Endodermal cell (in vitro differentiated cells): ENCODE measurements at places on chromosomes 7 and 10.

DNA sequence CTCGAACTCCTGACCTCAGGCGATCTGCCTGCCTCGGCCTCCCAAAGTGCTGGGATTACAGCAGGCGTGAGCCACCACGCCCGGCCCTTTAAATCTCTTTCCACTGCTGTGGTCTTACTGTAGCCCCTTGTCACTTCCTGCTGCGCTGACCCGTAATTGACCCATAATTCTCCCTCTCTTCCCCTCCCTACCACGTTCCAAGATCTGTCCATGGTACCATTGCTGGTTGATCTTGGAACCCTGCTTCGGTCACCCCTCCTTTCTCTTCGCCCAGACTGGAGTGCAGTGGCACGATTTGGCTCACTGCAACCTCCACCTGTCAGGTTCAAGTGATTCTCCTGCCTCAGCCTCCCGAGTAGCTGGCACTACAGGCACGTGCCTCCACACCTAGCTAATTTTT, 6.5 kb downstream of the POR start:
- no peak overlapping the region for H3K27ac ChIP-seq
- DNase-seq: no peak
- no peak overlapping the region for H3K4me3 ChIP-seq
- H3K4me1 ChIP-seq: no peaks in the 10 kb centered on the region

GRCh38 chr7:138515001-138515528, 55.0 kb downstream of the TRIM24 start:
- no peaks in the 10 kb centered on the region for H3K27me3 ChIP-seq
- no peak overlapping the region for H3K4me3 ChIP-seq
- no peaks in the 10 kb centered on the region for H3K4me1 ChIP-seq
- no peak overlapping the region for H3K27ac ChIP-seq
- no peak for DNase-seq
- peaks cover 97% of the 10 kb centered on the region for H3K36me3 ChIP-seq

DNA sequence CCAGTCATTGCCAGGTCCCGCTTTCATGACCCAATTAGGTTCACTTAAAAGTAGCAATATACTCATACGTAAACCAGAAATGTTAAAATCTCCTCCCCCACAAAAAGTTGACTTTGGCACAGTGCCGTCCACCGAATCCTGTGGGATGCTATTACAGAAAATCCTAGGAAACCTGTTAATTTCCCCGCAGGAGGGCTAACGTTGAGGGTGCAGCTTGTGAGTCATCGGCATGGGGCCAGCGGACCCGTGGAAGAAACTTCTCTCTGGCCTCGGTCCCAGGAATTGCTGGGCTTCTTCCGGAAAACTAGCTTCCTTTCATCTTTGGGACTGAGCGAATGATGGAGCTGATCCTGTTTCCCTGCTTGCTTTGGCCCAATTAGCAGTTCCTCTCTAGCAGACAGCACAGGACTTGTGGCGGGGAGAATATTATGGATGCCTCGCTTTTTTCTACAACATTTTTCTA, 13.5 kb downstream of the CRYGN start:
- no peak overlapping the region for H3K27ac ChIP-seq
- DNase-seq: no peak
- peaks cover 34% of the 10 kb centered on the region for H3K4me1 ChIP-seq
- H3K36me3 ChIP-seq: no peaks in the 10 kb centered on the region
- H3K27me3 ChIP-seq: no peaks in the 10 kb centered on the region
- no peak overlapping the region for H3K4me3 ChIP-seq

- peaks cover 3% of the 10 kb centered on the region for H3K4me1 ChIP-seq
- H3K27ac ChIP-seq: no peak overlapping the region
- no peaks in the 10 kb centered on the region for H3K36me3 ChIP-seq
- H3K27me3 ChIP-seq: no peaks in the 10 kb centered on the region
- DNase-seq: no peak
Observed at GRCh38 chr7:41887416-41887815, 184.5 kb upstream of the INHBA start.

- no peak for DNase-seq
- no peaks in the 10 kb centered on the region for H3K4me1 ChIP-seq
- no peak overlapping the region for H3K4me3 ChIP-seq
- peaks cover 7% of the 10 kb centered on the region for H3K36me3 ChIP-seq
- H3K27ac ChIP-seq: no peak overlapping the region
Observed at GRCh38 chr7:134813663-134814396, 34.4 kb downstream of the CALD1 start.

DNA sequence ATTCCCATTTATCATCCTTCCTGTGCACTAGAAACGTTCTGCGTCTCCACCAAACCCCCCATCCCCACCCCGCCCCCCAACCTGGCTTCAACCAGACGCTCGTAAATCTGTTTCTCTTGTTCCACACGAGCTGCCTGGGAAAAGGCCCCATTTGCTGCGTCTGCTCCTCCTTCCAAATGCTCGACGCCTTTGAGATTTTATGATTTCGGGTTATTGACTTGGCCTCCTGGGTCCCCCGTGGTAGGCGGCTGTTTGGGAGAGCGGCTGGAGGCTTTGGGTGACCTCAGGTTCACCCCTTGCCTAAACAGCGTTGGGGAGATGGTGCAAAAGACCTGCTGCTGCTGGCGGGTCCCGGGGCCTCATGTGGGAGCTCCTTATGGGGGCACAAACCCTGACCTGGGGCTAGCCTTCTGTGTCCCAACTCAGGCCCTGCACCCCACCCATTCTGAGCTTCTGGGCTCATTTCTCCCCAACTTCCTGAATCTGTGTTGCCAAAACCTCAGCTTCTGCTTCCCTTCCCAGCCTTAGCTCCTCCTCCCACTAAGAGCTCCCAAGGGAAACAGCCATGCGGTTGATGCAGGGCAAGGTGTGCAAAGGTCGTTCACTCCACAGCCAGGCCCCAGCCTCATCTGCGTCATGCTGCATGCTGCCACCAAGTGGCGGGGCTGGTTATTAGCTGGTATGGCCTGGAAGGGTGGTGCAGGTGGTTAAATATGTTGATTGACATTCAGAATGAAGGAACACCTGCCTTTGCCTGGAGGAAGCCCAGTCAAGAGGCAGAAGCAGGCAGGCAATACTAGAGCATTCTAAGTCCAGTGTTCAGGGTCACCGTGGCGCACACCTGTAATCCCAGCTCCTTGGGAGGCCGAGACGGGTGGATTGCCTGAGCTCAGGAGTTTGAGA, 49.1 kb upstream of the ELN start:
- peak; percentile 92 for DNase-seq
- no peaks in the 10 kb centered on the region for H3K27me3 ChIP-seq
- no peaks in the 10 kb centered on the region for H3K4me1 ChIP-seq
- H3K36me3 ChIP-seq: no peaks in the 10 kb centered on the region
- H3K27ac ChIP-seq: peak overlapping the region; percentile 17

DNA sequence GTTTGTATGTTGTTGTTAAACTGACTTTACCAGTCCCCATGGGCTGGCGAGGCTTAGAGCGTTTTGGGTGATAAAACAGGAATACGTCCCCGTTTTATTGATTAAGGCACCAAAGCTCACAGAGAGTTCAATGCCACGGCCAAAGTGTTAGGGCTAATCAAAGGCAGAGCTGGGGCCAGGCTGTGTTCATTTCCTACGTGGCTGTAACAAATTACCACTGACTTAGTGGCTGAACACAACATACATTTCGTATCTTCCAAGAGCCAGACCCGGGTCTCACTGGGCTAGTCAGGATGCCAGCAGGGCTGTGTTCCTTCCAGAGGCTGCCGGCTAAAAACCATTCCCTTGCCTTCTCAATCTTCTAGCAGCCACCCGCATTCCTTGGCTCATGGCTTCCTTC, 94.4 kb upstream of the HABP2 start:
- H3K27ac ChIP-seq: no peak overlapping the region
- no peak overlapping the region for H3K4me3 ChIP-seq
- no peaks in the 10 kb centered on the region for H3K27me3 ChIP-seq
- H3K36me3 ChIP-seq: no peaks in the 10 kb centered on the region
- H3K4me1 ChIP-seq: peaks cover 6% of the 10 kb centered on the region

GRCh38 chr10:6054884-6055283, 7.3 kb downstream of the IL2RA start:
- no peak overlapping the region for H3K4me3 ChIP-seq
- peaks cover 17% of the 10 kb centered on the region for H3K27me3 ChIP-seq
- H3K4me1 ChIP-seq: no peaks in the 10 kb centered on the region
- no peaks in the 10 kb centered on the region for H3K36me3 ChIP-seq
- peak; percentile 4 for DNase-seq

DNA sequence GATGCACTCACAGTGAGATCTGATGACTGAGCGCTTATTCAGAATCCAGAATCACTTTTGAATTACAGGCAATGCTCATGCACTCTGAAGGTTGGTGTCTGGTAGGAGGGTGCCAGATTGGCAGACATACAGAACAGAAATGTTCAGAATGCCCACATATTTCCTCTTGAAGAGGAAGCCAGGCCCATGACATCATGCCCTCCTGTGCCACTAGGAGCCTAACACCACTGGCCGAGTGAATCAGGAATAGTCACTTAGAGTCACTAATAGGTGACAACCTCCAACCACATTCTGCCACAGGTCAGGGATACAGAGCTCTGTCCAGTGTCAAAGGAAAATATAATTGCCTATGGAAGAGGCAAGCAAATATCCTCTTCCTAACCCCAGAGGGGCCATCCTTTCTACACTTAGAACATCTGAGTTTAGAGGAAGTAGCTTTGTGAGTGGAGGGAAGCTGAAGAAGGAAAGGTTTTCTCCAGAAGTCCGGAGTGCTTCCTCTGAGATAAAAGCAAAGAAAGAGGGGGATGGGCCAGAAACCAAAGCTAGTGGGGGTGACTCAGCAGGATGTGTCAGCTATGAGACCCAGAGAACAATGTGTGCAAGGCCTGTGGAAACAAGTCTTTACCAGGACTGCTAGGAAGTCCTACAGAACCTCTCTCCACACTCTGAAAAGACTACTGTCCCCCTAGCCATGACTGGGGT, 838.8 kb downstream of the GRID1 start:
- peaks cover 4% of the 10 kb centered on the region for H3K4me1 ChIP-seq
- no peak overlapping the region for H3K27ac ChIP-seq
- DNase-seq: no peak
- H3K36me3 ChIP-seq: no peaks in the 10 kb centered on the region
- no peaks in the 10 kb centered on the region for H3K27me3 ChIP-seq

GRCh38 chr7:116231949-116232348, 21.6 kb downstream of the TES start:
- no peak overlapping the region for H3K27ac ChIP-seq
- no peaks in the 10 kb centered on the region for H3K36me3 ChIP-seq

DNA sequence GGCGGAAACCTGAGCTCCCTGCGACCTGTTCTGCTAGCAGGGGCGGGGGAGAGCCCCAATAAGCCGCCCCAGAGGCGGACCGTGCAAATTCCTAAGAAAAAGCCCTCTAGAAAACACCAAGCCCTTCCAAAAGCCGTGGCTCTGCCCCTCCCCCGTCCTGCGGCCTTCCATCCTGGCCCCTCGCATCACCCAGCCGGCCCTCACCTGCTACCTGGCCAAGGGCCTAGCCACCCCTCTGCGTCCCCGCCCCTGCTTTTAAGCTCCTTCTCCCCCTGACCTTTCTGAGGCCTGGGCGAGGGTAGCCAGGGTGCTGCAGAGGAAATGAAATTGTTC, 24.9 kb downstream of the SKIDA1 start:
- peak; percentile 91 for DNase-seq
- H3K27ac ChIP-seq: peak overlapping the region; percentile 89
- peak overlapping the region; percentile 89 for H3K4me3 ChIP-seq
- peaks cover 39% of the 10 kb centered on the region for H3K4me1 ChIP-seq

GRCh38 chr10:43138757-43139241, 554 bp downstream of the CSGALNACT2 start:
- H3K4me3 ChIP-seq: peak overlapping the region; percentile 90
- H3K4me1 ChIP-seq: no peaks in the 10 kb centered on the region
- H3K36me3 ChIP-seq: no peaks in the 10 kb centered on the region
- no peak overlapping the region for H3K27ac ChIP-seq
- no peaks in the 10 kb centered on the region for H3K27me3 ChIP-seq

DNA sequence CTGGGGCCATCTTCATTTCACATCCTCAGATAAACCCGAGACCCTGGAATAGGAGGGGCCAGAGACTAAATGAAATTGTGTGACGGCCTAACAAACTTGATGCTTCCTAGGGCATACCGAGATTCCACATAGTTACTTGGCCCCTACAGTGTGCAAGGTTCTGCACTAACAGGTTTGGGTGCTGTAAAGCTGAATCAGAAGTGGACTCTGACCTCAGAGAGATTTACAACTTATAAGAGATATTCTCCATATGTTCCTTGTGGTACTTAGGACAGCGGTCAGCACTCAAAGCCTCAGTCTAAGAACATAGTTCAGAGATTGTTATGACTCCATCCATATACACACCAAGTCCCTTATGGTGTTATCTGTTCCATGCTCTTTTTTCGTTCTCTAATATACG, 55.1 kb upstream of the FHIP2A start:
- no peak overlapping the region for H3K4me3 ChIP-seq
- DNase-seq: no peak
- H3K27me3 ChIP-seq: peaks cover 47% of the 10 kb centered on the region
- no peaks in the 10 kb centered on the region for H3K36me3 ChIP-seq

DNA sequence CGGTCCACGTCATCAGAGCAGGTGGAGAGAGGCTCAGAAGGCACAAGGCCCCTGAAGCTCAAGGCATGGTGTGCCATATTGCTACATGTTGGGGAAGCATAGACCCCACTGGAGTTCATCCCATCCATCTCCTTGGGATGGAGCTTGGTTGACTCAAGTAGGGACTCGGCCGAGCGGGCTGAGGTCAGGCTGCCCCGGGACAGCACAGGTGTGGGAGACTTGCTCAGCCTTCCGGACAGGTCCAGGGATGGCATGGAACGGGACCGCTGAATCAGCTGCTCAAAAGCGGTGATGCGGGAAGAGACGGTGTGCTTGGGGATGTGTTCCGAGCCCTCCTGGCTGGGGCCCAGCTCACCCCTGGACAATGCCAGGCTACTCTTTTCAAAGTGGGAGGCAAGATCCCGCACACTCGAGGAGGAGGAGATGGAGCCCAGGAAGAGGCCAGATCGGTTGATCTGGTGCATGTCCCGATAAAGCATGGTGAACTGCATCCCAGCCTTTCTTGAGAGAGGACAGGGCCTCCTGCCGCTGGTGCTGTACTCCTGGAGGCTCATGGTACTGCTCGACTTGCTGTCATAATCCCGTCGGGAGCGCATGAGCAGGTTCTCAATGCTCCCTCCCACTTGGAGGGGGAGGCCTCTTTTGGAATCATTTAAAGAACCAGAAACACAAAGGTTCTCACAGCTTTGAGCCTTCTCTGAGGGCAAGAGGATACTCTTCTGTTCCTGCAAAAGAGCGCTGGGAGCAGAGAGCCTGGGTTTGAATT, 65.6 kb upstream of the PDLIM1 start:
- no peaks in the 10 kb centered on the region for H3K36me3 ChIP-seq
- H3K4me1 ChIP-seq: no peaks in the 10 kb centered on the region
- no peak for DNase-seq
- H3K4me3 ChIP-seq: no peak overlapping the region
- no peaks in the 10 kb centered on the region for H3K27me3 ChIP-seq
